ENCODE measurements at places on chromosomes 11 and 22. TPM values are rescaled to one million over a fixed set of nuclear protein-coding genes. Genes with fewer than 3 reads are reported as not detected.

The STK33 gene
- 0.43 TPM for polyA plus RNA-seq

The BIK gene
- 7.1 TPM for polyA plus RNA-seq

The MUC15 gene
- polyA plus RNA-seq, result 0.14 TPM

The F2 gene
- 0.03 TPM for polyA plus RNA-seq

The PDE2A gene
- 1.4 TPM for polyA plus RNA-seq

DNA sequence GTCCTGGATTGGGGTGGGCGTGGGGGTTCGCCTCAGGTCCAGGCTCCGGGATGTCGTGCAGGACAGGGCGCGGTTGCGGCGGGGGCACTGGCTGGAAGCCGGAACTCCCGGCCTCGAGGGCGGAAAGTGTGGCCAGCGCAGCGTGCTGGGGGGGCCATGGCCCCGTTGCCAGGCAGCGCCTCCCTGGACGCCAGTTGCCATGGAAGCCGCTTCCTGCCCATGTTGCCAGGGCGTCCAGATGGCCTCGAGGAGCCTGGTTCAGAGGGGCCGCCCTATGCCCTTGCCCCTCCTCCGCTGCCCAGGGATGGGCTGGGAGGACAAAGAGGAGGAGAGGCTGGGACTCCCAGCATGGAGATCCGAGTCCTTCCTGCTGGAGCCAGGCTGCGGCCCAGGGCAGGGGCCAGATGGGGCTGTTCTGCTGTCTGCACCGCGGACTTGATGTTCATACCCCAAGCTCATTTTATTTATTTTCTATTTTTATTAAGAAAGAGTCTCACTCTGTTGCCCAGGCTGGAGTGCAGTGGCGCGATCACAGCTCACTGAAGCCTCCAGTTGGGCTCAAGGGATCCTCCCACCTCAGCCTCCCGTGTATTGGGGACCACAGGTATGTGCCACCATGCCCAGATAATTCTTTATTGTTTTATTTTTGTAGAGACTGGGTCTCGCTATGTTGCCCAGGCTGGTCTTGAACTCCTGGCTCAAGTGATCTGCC is 4.6 kb upstream of the CCDC188 start:
- no peak for DNase-seq

DNA sequence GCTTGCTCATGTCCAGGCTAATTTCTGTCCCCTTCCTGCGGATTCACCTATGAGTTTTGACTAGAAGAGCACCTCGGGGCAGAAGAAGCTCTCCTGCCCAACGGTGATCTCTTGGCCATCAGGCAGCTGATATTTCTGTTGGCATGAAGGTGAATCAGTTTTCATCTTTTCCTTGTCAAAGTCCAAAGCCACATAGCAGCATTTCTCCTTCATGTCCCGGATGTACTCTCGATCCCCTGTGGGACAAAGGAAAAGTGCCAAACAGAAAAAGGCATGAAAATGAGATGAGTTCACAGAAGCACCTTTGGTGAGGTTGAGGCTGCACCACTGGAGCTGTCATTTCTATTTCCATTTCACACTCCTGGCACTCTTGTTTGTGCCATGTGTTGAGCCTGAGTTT is 56.8 kb downstream of the DHCR7 start:
- no peak for DNase-seq

DNA sequence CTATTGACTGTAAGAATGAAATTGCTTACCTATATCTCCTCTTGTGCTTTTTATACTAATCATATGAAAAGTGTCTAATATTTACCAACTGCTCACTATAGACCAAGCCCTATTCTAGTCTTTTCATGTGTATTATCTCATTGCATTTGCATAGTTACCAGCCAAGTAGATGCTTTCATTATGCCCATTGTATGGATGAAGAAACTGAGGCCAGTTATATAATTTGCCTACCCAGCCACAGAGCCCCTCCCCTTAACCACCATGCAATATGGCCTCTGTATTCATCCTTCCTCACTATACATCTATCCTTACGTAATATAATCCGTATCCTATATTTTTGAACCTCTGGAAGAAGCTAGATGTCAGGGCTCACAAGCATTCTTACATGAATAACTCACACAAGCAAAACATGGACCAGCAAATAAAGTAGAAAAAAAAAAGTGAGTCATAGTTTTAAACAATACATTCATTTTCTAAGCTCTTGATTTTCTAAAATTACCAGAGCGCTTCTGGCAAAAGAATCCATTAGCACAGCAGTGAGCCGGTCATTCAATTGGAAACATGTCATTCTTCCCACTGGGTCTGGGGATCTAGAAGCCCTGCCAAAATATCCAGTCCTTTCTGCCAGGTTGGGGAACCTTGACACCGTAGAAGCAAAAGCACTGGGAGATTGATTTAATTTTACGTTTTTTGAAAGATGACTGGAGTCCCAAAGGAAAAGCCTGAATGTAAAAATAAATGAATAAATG is 80.0 kb downstream of the C11orf91 start:
- DNase-seq, result peak; percentile 76

DNA sequence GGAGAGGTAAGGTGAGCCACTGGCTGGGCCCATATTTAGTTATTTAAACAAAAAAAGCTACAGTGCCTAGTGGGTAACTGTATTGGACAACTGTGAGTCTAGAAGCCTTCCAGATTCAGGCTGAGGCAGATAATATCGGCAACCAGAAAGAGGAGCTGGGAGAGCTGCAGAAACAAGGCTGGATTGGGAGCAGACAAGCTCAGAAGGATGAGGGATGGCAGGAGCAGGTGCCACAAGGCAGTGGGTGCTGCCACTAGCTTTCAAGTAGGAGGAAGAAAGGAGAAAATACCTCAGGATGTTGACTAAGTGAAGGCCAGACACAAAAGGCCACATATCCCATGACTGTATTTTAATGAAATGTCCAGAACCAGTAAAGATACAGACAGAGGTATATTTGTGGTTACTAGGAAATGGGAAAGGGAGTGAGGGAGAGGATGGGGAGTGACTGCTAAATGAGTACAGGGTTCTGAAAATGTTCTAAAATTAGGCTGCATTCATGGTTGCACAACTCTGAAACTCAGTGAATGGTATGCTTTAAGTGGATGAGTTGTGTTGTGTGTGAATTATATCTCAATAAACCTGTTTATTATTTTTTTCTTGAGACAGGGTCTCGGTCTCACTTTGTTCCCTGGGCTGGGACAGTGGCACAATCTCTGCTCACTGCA is 11.8 kb upstream of the RAPSN start:
- no peak for DNase-seq

DNA sequence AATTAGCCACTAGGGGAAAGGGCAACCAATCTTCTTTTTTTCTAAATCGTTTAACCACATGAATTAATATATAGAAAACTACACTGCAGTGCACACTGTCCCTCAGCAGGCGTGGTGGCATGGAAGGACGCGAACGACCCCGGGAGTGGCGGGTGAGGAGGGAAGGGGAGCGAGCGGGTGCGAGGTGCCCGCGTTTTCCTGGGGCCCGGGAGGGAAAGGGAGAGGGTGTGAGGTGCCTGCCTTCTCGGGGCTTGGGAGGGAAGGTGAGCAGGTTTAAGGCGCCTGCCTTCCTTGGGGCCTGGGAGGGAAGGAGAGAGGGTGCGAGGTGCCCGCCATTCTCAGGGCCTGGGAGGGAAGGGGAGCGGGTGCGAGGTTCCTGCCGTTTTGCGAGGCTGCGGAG is 765 bp downstream of the GAB4 start:
- no peak for DNase-seq

DNA sequence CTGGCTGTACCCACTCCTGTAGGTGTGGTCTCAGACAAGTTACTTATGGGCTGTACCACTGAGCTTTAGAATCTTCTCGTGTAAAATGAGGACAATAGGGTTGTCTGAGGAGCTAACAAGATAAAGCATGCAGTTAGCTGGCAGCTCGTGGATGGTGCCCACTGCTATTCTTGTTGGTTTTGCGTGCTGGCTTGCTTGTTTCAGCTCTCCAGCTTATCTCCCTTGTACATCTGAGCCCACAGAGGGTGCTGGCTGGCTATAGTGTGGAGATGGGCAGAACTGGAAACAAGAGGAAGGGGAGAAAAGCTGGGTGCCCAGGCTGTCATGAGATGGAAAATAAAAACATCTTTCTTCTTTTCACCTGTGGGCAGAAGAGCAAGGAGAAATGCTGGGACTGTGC is 46.5 kb upstream of the GALNT18 start:
- DNase-seq, result no peak

GRCh38 chr11:118057251-118058145 is 19.4 kb upstream of the TMPRSS4 start:
- no peak for DNase-seq

DNA sequence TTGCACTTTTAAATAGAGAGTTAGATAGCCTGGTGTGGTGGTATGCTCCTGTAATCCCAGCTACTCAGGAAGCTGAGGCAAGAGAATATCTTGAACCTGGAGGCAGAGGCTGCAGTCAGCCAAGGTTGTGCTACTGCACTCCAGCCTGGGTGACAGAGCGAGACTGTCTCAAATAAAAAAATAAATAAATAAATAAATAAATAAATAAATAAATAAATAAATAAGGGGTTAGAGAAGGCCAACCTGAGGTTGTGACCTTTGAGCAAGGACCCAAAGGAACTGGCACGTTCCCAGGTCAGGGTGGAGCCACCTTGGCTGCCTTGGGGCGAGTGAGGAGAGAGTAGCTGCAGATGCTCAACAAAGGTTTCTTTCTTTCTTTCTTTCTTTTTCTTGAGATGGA is 65.3 kb upstream of the TENM4 start:
- no peak for DNase-seq

- DNase-seq, result no peak
Measured at GRCh38 chr11:119797123-119797611, 68.2 kb upstream of the NECTIN1 start.

DNA sequence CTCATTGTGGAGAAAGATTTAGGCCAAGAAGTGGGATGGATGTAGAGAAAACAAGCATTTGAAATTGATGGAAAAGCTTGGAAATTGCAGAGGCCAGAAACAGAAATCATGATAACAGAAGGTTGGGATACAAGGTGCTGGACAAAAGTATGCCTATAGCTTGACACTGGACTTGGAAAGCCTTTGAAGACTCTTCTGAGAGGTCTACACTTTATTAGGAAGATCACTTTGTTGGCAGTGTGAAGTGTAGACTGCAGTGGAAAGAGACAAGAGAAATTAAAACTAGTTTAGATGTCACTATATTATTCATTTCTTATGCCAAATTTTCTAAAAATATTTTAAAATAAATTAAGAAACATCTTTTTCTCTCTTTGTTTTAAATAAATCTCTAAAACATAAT is 59.1 kb downstream of the KIF18A start:
- no peak for DNase-seq

- no peak for DNase-seq
Measured at GRCh38 chr11:33645686-33646085, 54.9 kb downstream of the C11orf91 start.

- no peak for DNase-seq
Measured at GRCh38 chr11:86119906-86120305, 51.0 kb upstream of the PICALM start.

- no peak for DNase-seq
Measured at GRCh38 chr11:95154514-95154913, 64.9 kb downstream of the ENDOD1 start.

GRCh38 chr22:50244420-50245213 is at the start of gene TUBGCP6:
Gene TUBGCP6, minus strand, starts transcription at chr22:50245023. Its CDS starts 564 bp downstream, at chr22:50244459.
- DNase-seq, result peak; percentile 67

GRCh38 chr11:5489576-5490357 is 1.3 kb downstream of the OR52D1 start:
- DNase-seq, result peak; percentile 23

DNA sequence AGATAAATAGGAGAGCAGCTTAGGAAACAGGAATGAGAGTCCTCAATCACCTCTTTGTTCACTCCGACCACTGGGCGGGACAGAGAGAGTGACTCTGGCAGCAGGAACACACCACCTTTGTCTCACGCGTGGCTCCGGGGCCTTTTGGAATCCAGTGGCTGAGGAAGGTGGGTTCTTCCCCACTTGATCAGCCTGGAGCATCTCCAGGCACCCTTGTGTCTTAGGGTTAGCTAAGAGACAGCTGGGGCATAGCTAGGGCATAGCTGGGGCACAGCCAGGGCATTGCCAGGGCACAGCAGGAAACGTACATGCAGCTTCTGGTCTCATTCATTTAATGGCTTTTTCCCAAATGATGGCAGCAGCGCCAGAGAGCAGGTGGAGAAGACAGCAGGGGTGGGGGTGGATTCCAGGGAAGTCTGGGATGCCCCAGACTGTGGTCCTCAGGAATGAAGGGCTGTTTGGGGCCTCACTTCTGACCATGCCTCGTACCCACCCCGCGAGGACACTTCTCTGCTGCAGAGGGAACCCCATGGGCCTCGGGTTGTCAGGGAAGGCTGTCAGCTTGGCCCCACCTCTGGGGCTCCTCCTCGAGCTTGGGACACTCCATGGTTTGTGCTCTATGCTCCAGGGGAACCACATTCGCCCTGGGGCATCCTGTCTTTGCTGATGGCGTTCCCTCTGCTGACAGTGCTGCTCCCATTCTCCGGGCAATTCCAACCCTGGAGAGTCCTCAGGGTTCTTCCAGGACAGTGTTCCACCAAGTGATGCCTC is 30.4 kb upstream of the SHANK2 start:
- DNase-seq, result no peak

- DNase-seq, result no peak
Measured at GRCh38 chr11:27514076-27514475, 7.5 kb upstream of the LIN7C start.

Data from foreskin keratinocyte (primary cell).